ENCODE measurements at places on chromosomes 3 and 15.

DNA sequence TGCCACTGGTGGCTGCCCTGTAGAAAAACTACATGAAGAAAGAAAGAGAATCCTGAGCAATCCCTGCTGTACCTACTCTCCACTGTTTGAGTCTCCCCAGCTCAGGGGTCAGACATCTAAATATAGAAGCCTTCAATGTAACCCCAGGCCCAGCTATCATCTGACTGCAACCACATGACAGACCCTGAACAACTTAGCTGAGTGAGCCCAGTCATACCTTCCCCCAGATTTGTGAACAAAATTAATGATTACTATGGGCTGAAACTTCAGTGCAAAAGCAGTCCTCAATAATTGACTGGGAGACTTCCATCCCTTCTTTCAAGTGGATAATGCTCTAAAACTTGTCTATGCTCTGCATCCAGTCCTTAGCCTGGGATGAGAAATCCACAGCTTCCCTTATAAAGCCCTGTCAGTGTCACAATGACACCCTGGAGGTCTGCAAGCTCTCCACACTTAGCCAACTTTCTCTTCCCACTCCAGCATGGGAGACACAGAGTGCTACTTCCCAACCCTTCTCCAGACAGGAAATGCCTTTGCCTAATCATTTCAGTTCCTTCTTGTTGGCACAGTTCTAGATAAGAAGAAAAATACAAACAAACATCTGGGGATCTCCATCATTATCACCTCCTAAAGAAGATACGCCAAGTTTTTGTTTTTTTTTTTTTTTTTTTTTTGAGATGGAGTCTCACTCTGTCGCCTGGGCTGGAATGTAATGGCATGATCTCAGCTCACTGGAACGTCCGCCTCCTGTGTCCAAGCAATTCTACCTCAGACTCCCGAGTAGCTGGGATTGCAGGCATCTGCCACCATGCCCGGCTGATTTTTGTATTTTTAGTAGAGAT, 198.5 kb upstream of the GADL1 start:
- no peak for DNase-seq

- DNase-seq = no peak
Measured at GRCh38 chr3:188180114-188180513, 26.2 kb downstream of the LPP start.

DNA sequence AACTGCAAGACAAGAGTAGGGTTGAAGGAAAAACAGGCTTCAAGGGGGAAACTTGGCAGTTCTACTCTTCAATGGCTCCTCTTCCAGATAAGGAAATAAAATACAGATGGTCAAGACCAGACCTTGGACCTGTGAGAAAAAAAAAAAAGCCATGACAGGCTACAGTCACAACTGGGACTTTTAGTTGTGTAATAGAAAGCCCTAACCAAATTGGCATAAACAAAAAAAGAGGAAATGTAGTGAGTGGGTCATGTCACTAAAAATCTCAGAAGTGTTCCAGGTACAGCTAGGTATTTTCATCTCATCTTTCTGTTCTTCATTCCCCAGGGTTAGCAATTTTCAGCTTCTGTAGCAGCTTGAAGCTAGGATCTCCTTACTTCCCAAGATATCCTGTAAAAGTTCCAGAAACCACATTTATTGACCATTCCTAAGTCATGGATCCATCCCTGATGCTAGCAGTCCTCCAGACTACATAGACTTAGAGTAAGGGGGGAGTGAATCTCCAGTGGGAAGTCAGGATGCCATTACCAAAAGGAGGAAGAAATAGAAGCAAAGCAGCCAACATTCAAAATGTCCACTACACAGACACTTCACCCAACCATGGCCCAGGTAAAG, 61.0 kb upstream of the CSTA start:
- DNase-seq = no peak

DNA sequence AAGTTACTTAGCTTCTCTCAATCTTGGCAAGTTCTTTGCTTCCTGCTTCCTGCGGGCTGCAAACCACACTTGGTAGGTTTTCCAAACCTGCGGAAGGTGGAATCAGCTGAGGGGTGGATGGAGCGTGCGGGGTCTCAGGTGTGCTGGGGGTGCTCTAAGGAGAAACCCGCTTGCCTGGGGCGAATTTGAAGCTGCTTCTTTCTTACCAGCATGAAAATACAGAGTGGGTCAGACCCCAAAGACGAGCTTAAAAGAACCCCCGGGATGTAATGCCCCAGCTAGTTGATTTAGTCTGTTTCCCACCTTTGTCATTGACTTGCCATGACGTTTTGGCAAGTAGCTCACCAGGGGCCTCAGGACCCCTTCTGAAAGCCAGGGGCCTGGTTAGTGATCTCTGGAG, 28.8 kb upstream of the CORO2B start:
- DNase-seq = no peak

DNA sequence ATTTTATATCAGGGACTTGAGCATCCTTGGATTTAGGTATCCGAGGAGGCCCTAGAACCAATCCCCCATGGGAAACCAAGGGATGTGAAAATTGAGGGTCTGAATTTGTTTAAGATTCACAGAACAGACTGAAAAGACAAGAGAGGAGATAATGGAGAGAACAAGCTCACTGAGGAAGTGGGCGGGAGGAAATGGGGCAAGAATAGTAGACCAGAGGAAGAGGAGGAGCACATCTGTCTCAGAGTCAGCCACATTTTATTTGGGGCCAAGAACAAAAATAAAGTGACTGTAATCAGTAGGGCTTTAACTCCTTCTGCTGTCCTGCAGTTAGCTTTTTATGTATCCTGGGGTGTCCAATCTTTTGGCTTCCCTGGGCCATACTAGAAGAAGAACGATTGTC, 63.8 kb downstream of the BLM start:
- DNase-seq = no peak

DNA sequence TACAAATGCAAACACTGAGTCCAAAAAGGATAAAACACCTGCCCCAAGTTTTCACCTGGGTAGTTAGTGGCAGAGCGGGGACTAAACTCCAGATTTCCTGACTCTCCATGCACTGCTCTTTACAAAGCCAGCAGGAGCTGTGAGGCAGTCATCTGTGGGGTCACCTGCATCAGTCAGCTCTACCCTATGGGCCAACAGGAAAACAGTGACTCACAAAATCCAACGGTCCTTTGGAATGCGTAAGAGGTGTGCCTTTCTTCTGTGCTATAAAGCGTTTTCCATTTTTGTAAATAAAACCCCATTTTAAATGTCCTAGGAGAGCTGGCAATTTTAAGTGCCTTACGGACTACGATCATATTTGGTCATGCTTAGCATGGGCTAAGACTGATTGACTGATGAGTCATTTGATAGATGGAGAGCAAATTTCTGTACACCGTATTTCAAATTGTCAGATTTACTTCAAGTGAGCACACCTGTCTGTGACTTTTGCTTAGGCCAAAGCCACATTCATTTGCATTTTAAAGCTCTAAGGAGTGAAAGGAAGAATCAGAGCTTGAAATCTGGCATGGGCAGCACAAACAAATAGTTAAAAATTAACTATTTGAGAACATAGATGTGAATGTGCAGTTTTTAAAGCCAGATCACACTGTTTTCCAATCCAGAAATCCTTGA, 4.4 kb upstream of the COL8A1 start:
- DNase-seq = no peak

DNA sequence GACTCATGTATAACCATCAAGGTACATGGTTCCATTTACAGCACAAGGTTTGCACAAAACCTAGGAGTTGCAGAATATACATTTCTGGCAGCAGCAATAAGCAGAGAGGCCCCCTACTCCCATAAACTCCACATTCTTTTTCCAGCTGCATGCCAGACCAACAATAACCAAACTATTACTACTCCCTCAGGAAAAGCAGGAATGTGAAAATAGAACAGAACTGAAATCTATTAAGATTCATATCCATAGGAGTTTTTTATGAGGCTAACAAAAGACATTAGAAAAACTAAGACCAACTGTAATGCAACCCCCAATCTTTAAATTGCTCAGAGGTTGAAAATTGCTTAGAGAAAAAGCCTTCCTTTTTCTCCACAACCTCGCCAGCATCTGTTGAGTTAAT, 27.6 kb upstream of the TOP2B start:
- DNase-seq = no peak

DNA sequence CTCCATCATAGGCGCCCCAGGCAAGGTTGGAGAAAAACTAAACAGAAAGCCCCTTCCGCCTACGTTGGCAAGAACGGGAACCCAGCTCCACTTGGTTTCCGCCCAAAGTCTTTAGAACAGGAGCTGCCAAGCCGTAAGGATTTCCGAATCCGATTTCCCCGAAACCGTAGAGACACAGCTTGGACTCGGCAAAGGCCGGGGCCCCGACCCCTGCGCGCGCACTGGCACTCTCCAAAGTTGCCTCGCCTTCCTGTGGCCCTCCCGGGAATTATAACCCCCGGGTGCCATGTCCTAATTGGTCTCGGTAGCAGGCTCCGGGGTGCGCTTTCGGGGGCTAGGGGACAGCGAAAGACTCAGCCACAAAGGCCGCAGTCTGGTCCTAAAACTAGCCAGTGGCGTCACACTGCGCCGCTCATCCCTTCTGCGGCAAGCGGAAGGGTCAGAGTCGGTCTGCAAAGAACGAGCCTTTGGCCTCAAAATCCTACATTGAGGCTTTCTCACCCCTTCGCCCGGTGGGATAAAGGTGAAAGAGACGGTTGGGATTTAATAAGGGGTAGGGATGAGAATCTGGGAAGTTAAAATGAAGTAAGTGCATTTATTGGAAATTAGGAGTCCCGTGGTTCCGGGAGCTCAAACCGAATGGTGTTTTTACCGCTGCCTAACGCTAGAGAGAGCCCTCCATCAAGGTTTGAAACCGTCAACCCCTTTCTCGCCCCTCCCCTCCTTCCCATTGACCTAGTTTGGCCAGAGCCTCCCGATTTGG, 6.8 kb downstream of the BCL6 start:
- DNase-seq = peak; percentile 67

GRCh38 chr15:57640930-57641682, 49.4 kb downstream of the MYZAP start:
- no peak for DNase-seq

GRCh38 chr15:56344336-56344735, 20.9 kb upstream of the TEX9 start:
- DNase-seq = no peak

DNA sequence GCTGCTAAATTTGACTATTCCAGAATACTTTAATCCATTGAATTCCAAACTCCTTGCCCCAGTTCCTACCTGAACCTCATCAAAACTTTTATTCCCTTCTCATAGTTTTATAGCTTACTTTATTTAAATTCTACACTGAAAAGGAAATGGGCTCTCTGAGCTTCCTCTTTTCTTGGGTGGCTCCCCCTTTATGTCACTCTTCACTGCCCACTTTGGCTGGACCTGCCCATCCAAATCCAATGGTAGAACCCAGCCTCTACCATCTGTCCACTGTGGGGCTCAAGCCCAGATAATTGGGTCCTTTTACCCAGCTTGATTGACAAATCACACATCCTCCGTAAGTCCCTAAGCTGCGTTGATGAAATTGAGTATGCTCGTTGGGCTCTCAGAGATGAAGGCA, 216.5 kb downstream of the BBX start:
- DNase-seq = no peak

- DNase-seq = no peak
Measured at GRCh38 chr3:124383051-124383450, 347.2 kb upstream of the UMPS start.

DNA sequence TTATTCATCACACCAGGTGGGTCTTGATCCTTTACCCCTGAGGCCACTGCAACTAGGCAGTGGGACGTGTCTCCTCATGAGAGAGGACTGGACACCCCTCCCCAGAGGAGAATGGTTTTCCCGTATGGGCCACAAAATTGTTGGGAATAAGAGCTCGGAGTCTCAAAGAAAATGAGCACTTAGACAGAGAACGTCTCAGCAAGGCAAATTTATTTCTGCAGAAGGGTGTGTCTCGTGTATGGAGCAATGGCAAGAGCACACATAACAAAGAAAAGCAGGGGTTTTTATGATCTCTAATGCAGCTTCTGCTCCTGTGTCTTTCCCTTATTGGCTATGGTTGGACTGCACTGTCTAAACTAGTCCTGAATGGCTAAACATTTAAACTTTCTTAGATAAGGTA, 803.5 kb downstream of the PLOD2 start:
- no peak for DNase-seq

DNA sequence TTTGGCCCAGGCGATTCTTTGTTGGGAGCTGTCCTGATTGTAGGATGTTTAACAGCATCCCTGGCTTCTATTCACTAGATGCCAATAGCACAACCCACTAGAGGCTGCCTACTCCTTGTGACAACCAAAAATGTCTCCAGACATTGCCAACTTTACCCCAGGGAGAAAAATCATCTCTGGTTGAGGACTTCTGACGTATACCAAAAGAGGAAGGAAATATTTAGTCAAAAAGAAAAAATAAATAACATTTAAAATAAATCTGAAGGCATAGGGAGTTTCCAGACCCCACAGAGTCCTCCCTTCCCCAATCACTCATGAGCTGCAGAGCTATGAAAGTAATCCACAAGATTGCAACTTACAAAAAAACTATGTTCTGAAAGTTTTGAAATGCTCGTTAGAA, 61.0 kb downstream of the MECOM start:
- DNase-seq = no peak

- no peak for DNase-seq
Measured at GRCh38 chr3:30777426-30778113, 116.9 kb downstream of the GADL1 start.

DNA sequence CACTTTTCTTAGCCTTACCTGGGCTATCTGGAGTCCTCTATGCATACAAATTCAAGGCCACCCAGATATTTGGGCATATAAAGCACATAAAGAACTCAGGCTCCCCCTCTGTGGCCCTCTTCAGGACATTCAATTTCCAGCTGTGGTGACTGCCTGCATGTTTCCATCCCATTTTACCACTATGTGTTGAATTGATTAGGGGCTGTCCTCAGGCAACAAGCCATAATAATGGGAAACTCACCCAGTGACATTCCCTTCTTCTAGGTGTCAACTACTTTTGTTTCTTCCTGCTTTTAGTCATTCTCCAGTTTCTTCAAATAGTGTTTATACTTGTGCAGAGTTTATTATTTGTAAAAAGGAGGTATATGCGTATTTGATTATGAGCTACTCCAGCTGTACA, 18.0 kb downstream of the NRG4 start:
- no peak for DNase-seq

- no peak for DNase-seq
Measured at GRCh38 chr15:43911235-43911781, 84.5 kb downstream of the WDR76 start.

GRCh38 chr3:119613201-119613600, 15.5 kb downstream of the PLA1A start:
- DNase-seq = no peak

- DNase-seq = no peak
Measured at GRCh38 chr15:101543926-101544612, 54.6 kb upstream of the PCSK6 start.

All from stimulated activated CD4-positive, alpha-beta T cell treated with anti-CD3 and anti-CD28 coated beads, Interleukin-4, amount 100 ng/mL, for 4 hours (primary cell).